ENCODE measurements at places on chromosomes 3 and 15.

- no peaks in the 10 kb centered on the region for H3K4me1 ChIP-seq
- peaks cover 22% of the 10 kb centered on the region for H3K27me3 ChIP-seq
- no peak for DNase-seq
- H3K4me3 ChIP-seq, result peak overlapping the region; percentile 39
These were observed 53.8 kb downstream of the LRRK1 start for GRCh38 chr15:100972975-100973350.

DNA sequence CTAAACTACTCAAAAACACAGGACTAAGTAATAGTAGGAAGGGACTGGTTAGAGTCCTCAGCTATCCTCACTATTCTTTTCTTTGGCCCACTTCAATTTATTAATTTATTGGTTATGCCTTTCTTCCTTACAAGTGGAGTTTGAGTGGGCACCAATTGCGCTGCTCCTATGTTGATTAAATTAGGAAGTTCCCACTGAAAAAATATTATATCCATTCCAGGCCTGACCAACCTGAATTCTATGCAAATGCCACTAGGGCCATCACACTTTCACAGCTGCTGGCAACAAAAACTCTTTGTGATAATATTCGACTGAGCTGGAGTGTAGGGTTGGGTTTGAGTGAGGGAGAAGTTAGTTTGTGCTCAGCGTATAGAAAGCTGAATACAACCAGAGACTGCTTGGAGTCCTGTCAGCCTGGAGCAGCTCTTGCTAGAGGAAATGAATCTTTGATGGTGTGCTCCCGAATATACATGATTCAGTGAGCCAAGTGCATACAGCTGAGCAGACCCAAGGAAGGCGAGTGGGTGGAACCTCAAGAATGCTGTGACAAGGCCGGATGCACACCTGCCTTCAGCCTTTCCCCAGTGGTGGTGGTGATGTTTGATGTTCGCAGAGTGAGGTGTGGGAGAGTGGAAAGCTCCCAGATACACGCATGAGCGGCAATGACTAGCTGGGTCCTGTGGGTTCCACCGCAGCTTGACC lies 1.5 kb downstream of the ARHGEF3 start:
- no peaks in the 10 kb centered on the region for H3K27me3 ChIP-seq
- no peak overlapping the region for H3K27ac ChIP-seq
- peak overlapping the region; percentile 72 for H3K4me3 ChIP-seq
- peak; percentile 38 for DNase-seq

GRCh38 chr15:64014995-64015394 lies 31.3 kb downstream of the DAPK2 start:
- H3K4me3 ChIP-seq, result no peak overlapping the region
- no peaks in the 10 kb centered on the region for H3K27me3 ChIP-seq
- peaks cover 20% of the 10 kb centered on the region for H3K4me1 ChIP-seq
- H3K27ac ChIP-seq, result no peak overlapping the region
- no peak for DNase-seq
- H3K36me3 ChIP-seq, result no peaks in the 10 kb centered on the region

DNA sequence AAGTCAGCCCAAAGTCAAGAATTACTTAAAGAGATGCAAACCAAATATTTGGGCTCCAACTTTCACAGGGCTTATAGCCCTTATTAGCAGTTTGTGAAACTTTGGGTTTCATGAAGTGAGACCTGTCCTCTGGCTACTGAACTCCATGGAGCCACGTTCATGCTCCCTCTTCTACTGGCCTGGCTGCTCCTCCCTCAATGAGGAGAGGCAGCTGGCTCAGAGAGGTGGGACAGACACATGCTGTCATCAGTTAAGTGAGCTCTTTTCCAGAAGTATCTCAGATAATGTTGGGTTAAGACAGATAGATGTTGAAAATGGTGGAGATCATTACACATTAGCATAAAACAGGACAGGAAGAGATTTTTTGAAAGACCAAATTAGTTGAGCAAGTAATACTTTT lies 19.4 kb downstream of the MRPS25 start:
- H3K36me3 ChIP-seq, result peaks cover 75% of the 10 kb centered on the region
- no peaks in the 10 kb centered on the region for H3K27me3 ChIP-seq
- peaks cover 6% of the 10 kb centered on the region for H3K4me1 ChIP-seq
- no peak overlapping the region for H3K27ac ChIP-seq
- no peak overlapping the region for H3K4me3 ChIP-seq
- no peak for DNase-seq

DNA sequence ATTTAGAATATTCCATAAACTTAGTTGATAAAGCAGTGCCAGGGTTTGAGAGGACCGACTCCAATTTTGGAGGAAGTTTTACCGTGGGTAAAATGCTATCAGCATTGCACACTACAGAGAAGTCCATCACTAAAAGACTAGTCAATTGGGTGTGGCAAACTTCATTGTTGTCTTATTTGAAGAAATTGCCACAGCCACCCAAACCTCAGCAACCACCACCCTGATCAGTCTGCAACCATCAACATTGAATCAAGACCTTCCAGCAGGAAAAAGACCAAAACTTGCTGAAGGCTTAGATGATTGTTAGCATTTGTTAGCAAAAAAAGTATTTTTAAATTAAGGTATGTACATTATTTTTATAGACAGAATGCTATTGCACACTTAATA lies 60.5 kb downstream of the KLF13 start:
- no peaks in the 10 kb centered on the region for H3K27me3 ChIP-seq
- H3K4me1 ChIP-seq, result peaks cover 10% of the 10 kb centered on the region
- no peaks in the 10 kb centered on the region for H3K36me3 ChIP-seq
- DNase-seq, result no peak
- H3K27ac ChIP-seq, result no peak overlapping the region
- no peak overlapping the region for H3K4me3 ChIP-seq

- H3K27ac ChIP-seq, result no peak overlapping the region
- H3K27me3 ChIP-seq, result no peaks in the 10 kb centered on the region
- H3K4me3 ChIP-seq, result no peak overlapping the region
- no peaks in the 10 kb centered on the region for H3K4me1 ChIP-seq
- no peaks in the 10 kb centered on the region for H3K36me3 ChIP-seq
These were observed 66.8 kb downstream of the GBE1 start for GRCh38 chr3:81694662-81695061.

- no peaks in the 10 kb centered on the region for H3K36me3 ChIP-seq
- DNase-seq, result no peak
- H3K4me1 ChIP-seq, result no peaks in the 10 kb centered on the region
- no peak overlapping the region for H3K4me3 ChIP-seq
- H3K27ac ChIP-seq, result no peak overlapping the region
These were observed 142.1 kb upstream of the RAD18 start for GRCh38 chr3:9105421-9105820.

GRCh38 chr3:46087871-46088270 lies 60.6 kb upstream of the XCR1 start:
- peak; percentile 11 for DNase-seq
- no peaks in the 10 kb centered on the region for H3K36me3 ChIP-seq
- no peak overlapping the region for H3K4me3 ChIP-seq
- no peak overlapping the region for H3K27ac ChIP-seq
- no peaks in the 10 kb centered on the region for H3K27me3 ChIP-seq

DNA sequence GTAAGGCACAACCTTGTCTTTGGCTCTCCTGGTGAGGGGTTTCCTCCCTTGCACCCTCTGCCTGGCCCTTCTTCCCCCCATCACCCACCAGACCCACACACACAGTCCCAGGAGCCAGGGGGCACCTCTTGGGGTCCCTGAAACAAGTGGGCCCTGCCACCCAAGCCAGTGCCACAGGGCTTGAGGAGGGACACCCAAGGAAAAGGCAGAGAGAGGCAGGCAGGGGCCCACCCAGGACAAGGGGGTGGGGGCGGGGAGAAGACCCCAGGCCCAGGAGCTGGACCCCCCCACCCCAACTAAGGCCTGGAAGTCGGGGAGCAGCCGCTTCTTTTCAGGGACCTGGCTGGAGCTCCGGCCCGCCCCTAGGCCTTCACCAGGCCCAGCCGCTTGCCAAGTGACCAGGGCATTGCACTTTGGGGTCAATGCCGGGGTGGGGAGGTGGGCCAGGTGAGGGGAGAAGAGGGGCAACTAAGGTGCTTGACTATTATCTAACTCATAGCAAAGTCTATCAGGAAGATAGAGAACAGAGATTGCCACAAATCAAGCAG lies 88.9 kb downstream of the KCNMB2 start:
- H3K4me1 ChIP-seq, result no peaks in the 10 kb centered on the region
- H3K27me3 ChIP-seq, result no peaks in the 10 kb centered on the region
- no peak overlapping the region for H3K27ac ChIP-seq
- H3K36me3 ChIP-seq, result no peaks in the 10 kb centered on the region
- no peak overlapping the region for H3K4me3 ChIP-seq

- H3K27ac ChIP-seq, result no peak overlapping the region
- no peaks in the 10 kb centered on the region for H3K27me3 ChIP-seq
- H3K4me1 ChIP-seq, result no peaks in the 10 kb centered on the region
- no peak overlapping the region for H3K4me3 ChIP-seq
- no peaks in the 10 kb centered on the region for H3K36me3 ChIP-seq
These were observed 468.7 kb downstream of the CADM2 start for GRCh38 chr3:85427467-85427866.

DNA sequence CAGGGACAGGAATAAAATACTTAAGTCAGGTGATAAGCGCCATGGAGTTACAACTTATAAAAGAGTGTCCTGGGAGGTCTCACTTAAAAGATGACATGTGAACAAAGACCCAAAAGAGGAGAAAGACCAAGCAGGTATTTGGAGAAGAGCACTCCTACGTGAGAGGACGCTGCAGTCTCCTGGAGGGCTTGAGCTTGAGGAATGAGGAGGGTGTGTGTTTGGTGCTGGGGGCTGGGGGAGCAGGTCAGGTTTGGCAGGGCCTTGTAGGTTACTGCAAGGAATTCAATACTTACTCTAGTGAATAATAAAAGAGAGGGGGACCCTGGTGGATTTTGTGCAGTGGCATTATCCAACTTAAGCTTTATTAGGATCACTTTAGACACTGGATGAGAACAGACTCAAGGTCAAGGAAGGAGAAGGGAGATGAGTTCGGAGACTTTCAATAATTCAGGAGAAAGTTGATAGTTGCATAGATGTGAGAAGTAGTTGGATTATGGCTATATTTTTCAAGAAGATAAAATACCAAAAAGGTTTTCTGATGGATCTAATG lies 32.4 kb downstream of the TNIK start:
- H3K27me3 ChIP-seq, result no peaks in the 10 kb centered on the region
- no peak overlapping the region for H3K4me3 ChIP-seq
- H3K27ac ChIP-seq, result no peak overlapping the region
- DNase-seq, result no peak

DNA sequence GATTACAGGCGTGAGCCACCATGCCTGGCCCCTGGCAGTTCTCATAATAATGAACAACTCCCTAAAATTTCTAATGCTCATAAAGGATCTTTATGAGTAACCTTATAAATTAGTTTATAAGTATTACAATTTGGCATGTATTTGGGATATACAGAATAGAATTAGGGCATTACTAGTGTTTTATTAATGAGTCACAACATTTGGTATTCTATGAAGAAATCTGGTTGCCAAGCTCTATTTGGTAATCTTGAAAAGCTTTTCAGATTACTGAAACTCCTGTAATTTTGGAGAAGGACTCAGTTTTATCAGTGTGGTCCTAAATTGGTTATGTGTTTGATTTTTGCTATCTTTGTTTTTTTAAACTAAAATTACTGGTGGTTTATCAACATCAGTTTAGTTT lies 45.8 kb downstream of the TM6SF1 start:
- peaks cover 31% of the 10 kb centered on the region for H3K36me3 ChIP-seq
- no peaks in the 10 kb centered on the region for H3K27me3 ChIP-seq
- DNase-seq, result no peak

GRCh38 chr3:121567649-121568048 lies at the start of gene ARGFX:
Gene ARGFX (plus strand): TSS chr3:121567949. CDS start chr3:121570714, 2,765 bp downstream.
- H3K4me1 ChIP-seq, result no peaks in the 10 kb centered on the region
- H3K4me3 ChIP-seq, result no peak within 1 kb of the TSS
- no peak for DNase-seq
- H3K27ac ChIP-seq, result no peak within 1 kb of the TSS
- no peaks in the 10 kb centered on the region for H3K27me3 ChIP-seq
- no peaks in the 10 kb centered on the region for H3K36me3 ChIP-seq

DNA sequence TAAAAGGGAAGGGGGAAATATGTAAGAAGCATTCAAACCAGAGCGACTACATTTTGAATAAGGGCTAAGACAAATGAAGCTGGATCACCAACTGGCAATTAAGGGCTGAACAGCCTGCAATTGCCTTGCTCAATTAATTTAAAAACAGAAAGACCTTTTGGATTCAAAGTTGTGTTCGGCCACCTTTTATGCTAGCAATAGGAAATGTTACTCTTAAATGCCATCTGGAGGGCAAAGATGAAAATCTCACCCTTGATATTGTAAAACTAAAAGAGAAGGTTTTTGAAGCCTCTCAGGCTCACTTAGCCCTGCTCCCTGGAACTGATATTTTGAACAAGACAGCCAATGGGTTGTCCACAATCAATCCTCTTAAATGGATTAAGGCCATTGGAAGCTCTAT lies 44.2 kb downstream of the ACAD9 start:
- no peaks in the 10 kb centered on the region for H3K4me1 ChIP-seq
- H3K36me3 ChIP-seq, result no peaks in the 10 kb centered on the region
- no peak for DNase-seq
- H3K27ac ChIP-seq, result no peak overlapping the region
- H3K27me3 ChIP-seq, result no peaks in the 10 kb centered on the region
- H3K4me3 ChIP-seq, result no peak overlapping the region

DNA sequence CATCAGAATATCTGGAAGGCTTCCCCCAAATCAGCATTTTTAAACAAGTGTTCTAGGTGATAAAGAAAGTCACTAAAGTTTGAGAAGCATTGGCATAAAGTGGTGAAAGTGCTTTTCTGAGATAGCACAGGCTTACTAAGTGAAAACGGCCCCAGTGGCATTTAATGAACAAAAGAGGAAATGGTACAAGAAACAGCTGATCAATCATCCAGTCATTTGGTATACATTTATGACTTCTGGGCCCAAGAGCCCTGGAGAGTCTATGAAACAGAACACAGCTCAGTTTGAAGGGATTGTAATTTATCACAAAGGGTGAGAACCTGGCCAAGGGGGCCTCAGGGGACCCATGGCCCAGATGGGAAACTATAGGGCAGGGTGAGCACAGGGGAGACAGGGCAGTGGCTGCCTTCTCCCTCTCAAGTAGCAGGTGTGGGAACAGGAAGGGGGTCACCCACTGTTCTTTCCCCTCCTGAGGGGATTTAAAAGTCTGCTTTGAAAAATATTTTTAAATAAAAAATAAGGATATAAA lies 265.5 kb upstream of the ROPN1 start:
- H3K27ac ChIP-seq, result no peak overlapping the region
- no peaks in the 10 kb centered on the region for H3K27me3 ChIP-seq

GRCh38 chr3:31157893-31158620 lies 263.6 kb upstream of the GADL1 start:
- H3K4me1 ChIP-seq, result no peaks in the 10 kb centered on the region
- DNase-seq, result peak; percentile 41
- no peak overlapping the region for H3K27ac ChIP-seq
- no peaks in the 10 kb centered on the region for H3K27me3 ChIP-seq
- no peaks in the 10 kb centered on the region for H3K36me3 ChIP-seq

- H3K27ac ChIP-seq, result no peak overlapping the region
- no peak for DNase-seq
- H3K36me3 ChIP-seq, result no peaks in the 10 kb centered on the region
- no peaks in the 10 kb centered on the region for H3K27me3 ChIP-seq
- peaks cover 7% of the 10 kb centered on the region for H3K4me1 ChIP-seq
- no peak overlapping the region for H3K4me3 ChIP-seq
These were observed 61.6 kb downstream of the CMSS1 start for GRCh38 chr3:99879275-99879674.

GRCh38 chr3:61136191-61136590 lies 115.1 kb downstream of the FHIT start:
- H3K27ac ChIP-seq, result no peak overlapping the region
- no peak for DNase-seq
- H3K27me3 ChIP-seq, result no peaks in the 10 kb centered on the region
- no peaks in the 10 kb centered on the region for H3K36me3 ChIP-seq
- no peaks in the 10 kb centered on the region for H3K4me1 ChIP-seq
